ENCODE measurements at places on chromosomes 2 and 18.

DNA sequence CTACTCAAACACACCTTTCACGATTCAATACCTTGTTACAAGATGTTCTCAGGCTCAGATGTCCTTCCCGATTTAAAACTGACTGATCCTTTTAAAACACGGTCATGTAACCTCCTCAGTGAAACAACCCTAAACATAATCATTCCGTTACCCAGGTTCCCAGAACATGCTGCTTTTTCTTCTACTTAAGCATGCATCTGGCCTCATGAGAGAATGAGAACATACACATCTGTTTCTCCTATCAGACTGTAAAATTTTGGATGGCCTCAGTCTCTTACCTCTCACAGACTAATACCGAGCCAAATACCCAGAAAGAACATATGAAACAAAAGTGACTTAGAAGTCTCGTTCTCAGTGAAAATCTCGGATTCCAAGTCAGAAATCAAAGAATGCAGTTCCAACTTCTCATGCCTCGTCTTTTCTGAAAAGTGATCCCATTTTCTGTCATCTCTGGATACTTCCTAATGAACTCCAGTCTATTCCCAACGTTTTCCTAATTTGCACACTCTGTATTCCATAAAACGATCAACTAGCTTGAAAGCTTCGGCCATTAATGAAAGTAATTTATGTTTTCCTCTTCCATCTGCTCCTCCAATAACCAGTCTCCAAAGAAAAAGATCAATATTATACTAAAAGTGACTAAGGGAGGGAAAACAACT lies 919 bp downstream of the SF3B1 start:
- DNase-seq: no peak

DNA sequence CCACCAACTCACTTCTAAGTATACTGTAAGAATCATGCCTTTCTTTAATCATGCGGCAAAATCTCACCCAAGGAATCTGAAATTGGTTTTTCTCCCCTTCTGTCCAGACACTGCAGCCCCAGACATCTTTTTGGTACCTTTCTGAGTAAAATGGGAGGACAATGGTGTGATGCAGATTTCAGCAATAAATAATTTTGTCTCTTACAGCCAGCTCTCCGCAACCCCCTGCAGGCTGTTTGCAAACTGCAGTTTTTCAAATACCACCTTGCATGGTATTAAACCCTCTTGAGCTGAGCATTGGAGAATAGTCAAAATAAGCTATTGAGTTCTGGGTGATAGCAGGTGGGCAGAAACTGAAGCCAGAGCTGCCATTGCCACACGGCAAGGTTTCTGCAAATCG lies 32.2 kb downstream of the GPR39 start:
- DNase-seq: no peak

- no peak for DNase-seq
Observed at GRCh38 chr2:201886504-201886903, 80.2 kb downstream of the CDK15 start.

- DNase-seq: no peak
Observed at GRCh38 chr2:62056341-62056740, 139.6 kb upstream of the B3GNT2 start.

- no peak for DNase-seq
Observed at GRCh38 chr2:53877112-53877511, 17.3 kb upstream of the GPR75 start.

DNA sequence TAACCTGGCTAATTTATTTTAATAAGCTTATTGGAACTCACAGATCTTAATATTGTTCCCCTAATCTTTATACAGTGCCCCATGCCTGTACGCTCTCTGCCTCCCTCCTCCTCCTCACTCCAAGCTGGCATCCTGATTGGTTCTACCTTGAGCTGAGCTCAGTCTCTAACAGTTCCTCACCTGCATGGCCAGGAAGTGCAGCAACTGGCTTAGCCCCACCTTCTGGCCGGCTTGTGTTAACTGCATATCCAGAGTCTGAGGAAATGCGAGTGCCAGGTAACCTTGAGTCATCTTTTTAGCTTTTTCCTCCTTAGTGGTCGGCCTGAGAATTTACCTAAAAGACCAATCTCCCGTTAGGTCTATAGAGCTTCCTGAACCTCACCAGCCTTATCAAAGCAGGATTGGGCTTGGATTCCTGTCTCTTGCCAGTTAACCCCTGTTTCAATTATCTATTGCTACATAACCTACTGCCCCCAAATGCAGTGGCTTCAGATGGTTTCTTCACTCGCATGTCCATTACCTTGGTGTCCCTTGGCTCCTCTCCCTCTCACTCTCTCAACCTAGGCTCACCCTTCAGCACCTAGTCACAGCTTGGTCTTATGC lies 89.5 kb upstream of the STK39 start:
- DNase-seq: no peak

GRCh38 chr2:25897506-25897905 lies 19.2 kb upstream of the ASXL2 start:
- no peak for DNase-seq

DNA sequence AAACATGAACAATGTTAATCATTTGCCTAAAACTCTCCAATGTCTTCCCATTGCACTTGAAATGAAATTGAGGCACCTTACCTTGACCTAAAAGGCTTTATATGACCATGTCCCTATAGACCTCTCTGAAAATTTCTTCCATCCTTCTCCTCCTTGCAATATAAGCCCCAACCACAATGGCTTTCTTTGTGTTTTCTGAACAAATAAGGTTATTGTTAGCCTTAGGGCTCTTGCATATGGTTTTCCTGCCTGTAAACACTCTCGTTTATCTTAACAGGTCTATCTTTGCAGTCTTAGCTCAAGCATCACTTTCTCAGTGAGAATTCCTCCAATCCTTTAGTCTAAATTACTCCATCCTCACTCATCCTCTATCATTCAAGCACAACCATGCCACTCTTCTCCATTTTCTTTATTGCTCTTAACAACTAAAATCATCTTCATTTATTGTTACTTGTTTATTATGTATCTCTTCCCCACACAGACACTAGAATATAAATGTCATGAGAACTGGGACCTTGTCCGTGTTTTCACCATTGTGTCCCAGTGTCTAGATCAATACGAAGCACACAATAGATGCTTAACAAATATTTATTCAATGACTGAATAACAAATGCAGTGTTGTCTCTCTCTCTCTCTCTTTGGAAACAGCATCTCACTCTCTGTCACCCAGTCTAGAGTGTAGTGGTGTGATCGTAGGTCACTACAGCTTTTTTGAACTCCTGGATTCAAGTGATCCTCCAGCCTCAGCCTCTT lies 129.3 kb downstream of the RDH14 start:
- DNase-seq: no peak

GRCh38 chr18:13570216-13570615 lies 156.1 kb downstream of the FAM210A start:
- no peak for DNase-seq

DNA sequence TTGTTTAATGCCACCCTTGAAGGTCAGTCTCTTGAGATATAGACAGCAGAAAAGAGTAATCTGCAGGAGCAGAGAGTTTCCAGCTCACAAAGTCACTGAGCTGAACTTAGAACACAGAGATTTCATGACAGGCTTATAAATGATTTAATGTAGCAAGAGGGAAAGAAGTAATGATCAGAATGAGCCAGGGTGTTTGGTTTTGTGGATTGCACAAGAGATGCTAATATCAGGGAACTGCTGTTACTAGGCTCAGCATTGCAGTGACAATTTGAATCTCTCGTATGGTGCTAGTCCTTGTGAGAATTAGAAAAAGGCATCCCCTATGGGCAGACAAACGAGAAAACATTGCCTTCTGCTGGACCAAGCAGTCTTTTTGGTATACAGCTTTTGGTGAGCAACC lies 61.7 kb upstream of the ITGB6 start:
- no peak for DNase-seq

- DNase-seq: no peak
Observed at GRCh38 chr2:168149986-168150385, 97.4 kb downstream of the STK39 start.

DNA sequence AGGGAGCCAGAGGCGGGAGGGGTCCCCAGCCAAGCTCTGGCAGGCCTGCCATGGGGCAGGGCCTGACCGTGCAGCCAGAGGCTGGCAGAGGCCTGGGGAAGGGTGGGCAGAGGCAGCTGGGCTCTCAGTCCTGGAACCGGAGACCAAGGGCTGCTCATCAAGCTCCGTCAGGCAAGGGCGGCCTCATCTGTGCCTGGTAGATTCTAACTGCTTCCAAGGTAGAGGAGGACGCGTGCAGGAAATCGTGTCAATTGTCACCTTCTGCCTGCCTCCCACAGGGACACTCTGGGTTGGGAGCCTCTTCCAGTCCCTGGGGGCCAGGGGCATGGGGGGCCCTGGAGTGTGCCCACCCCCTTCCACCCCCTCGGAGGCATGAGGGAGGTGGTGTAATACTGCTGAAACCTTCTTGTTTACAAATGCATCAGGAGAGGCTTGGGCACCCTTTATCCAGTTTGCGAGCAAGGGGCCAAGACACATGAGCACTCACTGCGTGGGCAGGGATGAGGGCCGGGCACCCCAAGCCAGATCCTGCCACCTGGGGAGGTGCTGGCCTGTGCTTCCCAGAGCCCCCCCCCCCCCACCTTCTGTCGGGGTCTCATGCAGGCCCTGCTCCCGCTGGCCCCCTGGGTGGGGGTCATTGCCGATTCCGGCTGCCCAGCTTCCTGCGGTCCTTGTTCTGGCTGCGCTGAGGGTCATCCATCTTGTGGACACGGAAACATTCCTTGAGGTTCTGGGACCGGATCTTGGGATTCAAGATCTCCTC lies 9.0 kb downstream of the SNORC start:
- no peak for DNase-seq

GRCh38 chr2:162430323-162430722 lies 86.4 kb downstream of the GCA start:
- no peak for DNase-seq

DNA sequence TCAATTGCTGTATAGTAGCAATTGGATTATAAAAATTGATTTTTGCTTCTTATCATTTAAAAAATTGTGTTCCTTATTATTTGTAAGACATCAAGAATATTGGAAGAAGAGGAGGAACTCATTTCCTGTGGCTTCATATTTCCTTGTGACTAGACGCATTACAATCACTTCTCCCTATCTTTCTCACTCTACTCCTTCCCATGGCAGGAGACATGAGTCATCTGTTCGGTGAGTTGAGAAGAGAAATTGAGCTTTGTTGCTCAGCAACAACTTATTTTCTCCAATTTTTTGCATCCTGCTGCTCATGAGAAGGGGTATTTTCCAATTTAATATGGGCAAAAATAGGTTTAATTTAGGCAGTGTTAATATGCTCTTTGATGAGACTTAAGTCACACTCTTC lies 1783.9 kb downstream of the SUCLG1 start:
- DNase-seq: no peak

DNA sequence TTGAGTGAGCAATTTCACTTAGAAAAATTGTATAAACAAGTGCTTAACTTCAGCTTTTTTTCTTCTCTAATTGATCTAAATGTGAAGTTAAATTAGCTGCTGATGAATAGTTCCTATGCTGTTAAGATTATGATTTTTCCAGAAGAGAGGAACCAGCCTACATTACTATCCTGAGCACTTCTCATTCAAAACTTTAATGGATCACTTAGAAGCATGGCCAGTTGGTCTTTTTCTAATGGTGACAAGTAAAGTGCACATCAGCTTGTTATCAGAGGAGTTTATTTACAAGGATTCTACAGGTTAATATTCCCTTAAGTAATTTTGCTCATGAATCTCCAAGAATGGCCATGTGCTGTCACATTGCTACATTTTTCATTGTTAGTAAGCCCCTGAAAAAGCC lies 37.1 kb downstream of the DCC start:
- DNase-seq: no peak

- no peak for DNase-seq
Observed at GRCh38 chr2:47631792-47632398, 151.1 kb upstream of the MSH6 start.

DNA sequence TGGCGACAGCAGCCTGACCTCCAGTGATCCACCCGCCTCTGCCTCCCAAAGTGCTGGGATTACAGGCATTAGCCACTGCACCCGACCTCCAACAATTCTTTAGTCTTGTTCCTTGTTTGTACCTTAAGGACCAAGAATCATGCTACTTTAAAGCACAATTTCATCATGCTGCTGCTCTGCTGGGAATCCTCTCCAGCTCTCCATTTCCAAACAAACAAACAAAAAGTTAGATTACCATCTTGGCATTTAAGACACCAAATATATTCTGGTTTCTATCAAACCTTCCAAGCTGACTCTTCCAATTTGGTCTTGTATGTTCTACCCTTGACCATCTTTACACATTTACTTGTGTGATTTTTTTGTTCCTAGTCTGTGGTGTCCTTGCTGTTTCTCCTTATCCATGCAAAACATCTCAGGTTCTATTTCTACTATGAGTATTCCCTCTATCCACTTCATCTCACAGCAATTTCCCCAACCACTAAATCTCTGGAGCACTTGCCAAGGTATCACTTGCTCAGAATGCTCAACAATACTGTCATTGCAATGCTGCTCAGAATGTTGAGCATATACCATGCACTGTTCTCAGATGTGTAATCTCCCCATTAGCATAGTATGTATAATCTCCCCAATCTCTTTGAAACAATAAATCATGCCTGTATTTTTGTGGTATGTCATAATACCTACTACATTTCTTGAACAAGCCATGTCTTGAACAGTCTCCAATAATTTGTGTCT lies 73.2 kb upstream of the GALNT5 start:
- no peak for DNase-seq

DNA sequence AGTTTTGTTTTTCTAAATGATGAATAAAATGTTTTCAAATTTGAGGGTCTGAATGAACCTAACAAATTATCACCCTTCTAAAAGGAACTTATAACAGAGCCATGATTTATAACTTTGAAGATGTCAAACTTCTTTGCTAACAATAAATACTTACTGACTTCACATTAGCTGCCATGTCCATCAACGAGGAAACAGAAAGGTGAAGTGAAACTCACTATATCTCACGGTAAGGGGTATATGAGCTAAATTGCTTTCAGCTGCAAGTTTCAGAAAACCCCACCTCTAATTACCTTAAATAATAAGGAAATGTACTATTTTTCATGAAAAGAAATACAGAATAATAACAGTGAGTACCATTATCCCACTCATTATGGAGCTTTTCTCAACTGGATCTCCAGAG lies 350.8 kb upstream of the NT5C1B start:
- no peak for DNase-seq

DNA sequence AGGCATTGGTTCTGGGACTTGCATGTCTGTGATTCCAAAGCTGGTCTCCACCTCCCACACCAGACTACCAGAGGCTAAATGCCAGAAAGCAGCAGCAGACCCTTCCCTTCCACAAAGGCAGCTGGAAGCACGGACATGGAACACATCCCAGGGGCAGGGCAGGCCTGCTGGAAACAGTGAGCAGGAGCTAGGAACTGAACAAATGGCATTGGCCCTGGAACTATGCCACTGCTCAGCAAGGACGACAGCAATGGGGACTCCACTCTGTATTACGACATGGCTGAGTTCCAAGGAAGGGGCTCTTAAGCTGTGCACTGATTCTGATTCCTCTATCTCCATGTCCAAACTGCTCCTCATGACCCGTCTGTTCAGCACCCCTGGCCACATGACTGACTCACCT lies 77.8 kb upstream of the TFCP2L1 start:
- DNase-seq: no peak
